Epithelial cell of proximal tubule (primary cell): ENCODE measurements at places on chromosomes 6 and 20. TPM values are rescaled to one million over a fixed set of nuclear protein-coding genes. Genes with fewer than 3 reads are reported as not detected.
A peak's percentile ranks its signal among the peaks of the same experiment; 100 is the strongest.

The PRELID3B gene
- 75.7 and 76.3 TPM in 2 replicates for total RNA-seq

The NCOA5 gene
- total RNA-seq = 20.9 and 32.5 TPM in 2 replicates

The MDFI gene
- 48.5 and 61.2 TPM in 2 replicates for total RNA-seq

The ZGPAT gene
- 36.5 and 57.2 TPM in 2 replicates for total RNA-seq

The CCM2L gene
- not detected in 2 replicates for total RNA-seq

The SIRT5 gene
- 4.6 and 12.5 TPM in 2 replicates for total RNA-seq

The PERP gene
- 65.6 and 68.0 TPM in 2 replicates for total RNA-seq

The CCN6 gene
- total RNA-seq = 0.58 and 1.4 TPM in 2 replicates

The C6orf47 gene
- total RNA-seq = 17.2 and 19.3 TPM in 2 replicates

GRCh38 chr6:158849899-158850806 lies 31.0 kb upstream of the EZR start:
- DNase-seq = peak; percentile 74

GRCh38 chr6:51963980-51964379 lies 123.4 kb downstream of the PKHD1 start:
- no peak for DNase-seq

- DNase-seq = no peak
Observed at GRCh38 chr20:10249822-10250221, 31.2 kb downstream of the SNAP25 start.

DNA sequence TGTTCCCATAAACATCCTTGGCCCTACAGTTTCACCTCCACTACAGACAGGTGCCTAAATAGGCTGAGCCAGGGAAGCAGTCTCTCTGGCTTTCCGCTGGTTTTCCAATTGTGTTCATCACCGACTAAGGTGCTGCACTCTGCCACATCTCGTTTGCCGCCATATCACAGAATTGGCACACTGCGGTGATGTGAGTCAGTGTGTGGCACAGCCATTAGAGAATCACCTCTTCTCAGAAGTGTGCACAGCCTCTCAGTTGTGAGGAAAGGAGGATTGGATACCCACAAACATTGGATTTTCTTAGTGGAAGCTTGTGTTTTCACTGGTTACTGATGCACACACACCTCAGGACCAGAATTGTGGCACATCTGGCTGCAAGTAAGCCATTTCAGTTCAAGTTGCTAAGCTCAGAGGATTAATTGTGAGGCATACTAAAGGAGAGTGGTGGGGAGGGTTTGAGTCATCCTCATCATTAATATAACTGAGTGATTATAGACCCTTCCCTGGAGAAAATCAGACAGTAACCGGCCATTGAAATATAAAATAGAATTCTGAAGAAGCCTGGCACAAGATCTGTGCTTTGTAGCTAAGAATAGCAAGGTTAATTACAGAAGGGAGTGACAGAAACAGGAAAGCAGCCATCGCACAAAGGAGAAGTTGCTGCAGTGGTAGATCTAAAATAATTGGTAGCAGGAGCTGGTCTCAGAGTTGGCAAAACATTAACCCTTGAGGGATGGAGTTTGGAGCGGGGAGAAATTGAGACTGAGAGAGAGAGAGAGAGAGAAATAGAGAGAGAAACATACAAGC lies 506.9 kb downstream of the LMBRD1 start:
- DNase-seq = no peak

- no peak for DNase-seq
Observed at GRCh38 chr6:97066056-97066455, 141.5 kb downstream of the KLHL32 start.

GRCh38 chr20:41631826-41632225 lies 13.6 kb upstream of the CHD6 start:
- no peak for DNase-seq

DNA sequence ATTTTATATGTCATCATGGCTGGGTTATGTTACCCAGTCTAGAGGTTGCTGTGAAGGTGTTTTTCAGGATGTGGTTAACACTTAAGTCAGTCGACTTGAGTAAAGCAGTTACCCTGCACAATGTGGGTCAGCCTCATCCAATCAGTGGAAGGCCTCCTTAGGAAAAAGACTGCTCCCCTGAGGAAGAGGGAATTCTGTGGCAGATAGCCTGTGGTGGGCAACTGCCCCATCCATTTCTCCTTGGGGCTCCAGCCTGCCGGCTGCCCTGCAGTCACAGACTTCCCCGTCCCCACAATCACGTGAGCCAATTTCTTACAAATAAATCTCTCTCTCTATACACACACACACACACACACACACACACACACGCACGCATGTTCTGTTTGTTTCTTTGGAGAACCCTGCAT lies 34.5 kb upstream of the MPC1 start:
- DNase-seq = no peak

DNA sequence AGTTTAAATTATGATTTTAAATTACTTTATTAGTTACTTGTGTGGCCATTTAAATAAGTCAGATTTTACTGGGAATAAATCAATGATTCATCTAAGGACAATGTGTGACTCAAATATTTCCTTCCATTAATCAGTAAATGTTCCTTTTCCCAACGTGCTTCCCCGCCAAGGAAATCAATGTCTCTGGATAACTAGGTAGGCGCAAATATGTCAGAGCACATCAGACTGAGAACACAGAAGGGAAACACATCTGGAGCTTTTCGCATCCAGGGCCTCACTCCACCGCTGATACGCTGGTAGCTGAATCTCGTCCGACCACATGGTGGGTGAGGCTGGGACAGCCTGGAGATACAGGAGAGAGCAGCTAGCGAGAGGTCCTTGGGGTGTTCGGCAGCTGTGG lies 56.4 kb upstream of the RPS6KA2 start:
- peak; percentile 30 for DNase-seq

DNA sequence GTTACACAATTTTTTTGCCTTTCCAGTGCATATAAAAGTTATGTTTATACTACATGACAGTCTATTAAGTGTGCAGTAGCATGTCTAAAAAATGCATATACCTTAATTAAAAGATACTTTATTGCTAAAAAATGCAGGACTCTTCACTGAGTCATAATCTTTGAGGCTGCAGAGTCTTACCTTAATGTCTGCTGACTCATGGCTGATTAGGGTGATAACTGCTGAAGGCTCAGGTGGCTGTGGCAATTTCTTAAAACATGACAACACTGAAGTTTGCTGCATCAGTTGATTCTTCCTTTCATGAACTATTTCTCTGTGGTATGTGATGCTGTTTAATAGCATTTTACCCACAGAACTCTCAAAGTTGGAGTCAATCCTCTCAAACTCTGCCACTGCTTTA lies 19.1 kb downstream of the ZSCAN23 start:
- DNase-seq = no peak

DNA sequence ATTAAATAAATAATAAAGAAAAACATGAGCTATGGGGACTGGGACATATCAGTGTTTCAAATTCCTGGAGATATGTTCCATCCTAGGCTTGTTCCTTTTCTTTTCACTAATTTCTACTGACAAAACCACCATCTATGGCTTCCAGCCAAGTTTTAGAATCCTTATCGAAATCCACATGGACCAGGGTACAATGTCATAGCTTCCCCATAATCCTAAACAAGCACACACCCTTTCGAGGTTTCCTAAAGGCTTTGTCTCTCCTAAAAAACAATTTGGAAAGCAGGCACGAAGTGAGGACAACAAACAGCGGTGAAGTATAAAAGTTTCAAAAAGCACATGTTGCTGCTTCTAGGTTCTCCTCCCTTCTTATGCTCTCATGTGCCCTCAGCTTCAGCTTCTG lies 13.3 kb upstream of the DST start:
- DNase-seq = no peak

DNA sequence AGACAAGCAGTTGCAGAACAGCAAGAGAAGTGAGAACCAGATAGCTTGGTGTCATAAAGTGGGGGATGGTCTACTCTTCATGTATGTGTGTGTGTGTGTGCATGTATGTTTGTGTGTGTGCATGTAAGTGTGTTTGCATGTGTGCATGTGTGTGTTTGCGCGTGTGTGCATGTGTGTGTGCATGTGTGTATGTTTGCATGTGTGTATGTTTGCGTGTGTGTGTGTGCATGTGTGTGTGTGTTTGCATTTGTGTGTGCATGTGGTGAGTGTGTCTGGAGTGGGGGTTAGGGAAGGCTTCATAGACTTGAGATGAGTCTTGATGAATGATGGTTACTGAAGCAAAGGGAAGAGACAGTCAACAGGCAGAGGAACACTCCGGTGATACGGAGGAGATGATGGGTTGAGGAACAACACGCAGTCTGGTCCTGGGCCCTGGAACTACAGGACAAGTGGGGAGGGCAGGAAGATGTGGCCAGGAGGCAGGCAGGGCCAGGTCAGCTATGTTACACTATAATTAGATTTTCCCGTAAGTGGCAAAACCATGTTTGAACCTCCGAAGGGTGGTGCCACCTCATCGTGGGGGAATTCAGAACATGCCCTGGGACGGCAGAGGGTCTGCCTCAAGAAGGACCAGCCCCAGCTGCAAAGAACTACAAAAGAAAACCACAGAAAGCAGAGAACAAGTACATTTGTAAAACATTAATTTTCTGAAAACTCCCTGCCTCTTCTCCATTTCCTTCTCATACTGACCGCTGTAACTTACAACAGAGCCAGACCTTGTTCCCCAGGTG lies 38.7 kb upstream of the PDE10A start:
- peak; percentile 81 for DNase-seq
